ENCODE measurements at places on chromosomes 2 and 18.

DNA sequence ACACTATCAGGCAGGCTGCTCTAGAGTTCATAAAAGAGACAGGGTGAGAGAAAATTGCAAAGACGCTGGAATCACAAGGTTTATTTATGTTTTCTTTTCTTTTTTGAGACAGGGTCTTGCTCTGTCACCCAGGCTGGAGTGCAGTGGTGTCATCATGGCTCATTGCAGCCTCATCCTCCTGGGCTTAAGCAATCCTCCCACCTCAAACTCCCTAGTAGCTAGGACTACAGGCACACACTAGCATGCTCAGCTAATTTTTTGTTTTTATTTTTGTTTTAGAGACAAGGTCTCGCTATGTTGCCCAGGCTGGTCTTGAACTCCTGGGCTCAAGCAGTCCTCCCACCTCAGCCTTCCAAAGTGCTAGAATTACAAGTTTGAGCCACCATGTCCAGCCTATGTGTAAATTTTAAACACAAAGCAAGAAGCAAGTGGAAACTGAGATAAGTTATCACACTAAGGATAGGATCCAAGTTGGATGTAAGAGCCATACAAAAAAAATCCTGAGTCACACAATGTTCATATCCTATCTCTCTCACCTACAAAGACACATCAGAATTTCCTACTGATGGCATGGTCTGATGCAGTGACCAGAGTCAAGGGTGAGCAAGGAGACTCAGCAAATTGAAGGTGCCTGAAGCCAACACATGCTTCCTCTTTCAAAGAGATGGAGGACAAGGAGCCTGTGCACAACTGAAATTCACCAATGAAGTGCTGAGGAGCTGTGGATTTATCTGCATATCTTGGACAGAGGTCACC, 31.4 kb downstream of the MYL12B start:
- no peak for DNase-seq

DNA sequence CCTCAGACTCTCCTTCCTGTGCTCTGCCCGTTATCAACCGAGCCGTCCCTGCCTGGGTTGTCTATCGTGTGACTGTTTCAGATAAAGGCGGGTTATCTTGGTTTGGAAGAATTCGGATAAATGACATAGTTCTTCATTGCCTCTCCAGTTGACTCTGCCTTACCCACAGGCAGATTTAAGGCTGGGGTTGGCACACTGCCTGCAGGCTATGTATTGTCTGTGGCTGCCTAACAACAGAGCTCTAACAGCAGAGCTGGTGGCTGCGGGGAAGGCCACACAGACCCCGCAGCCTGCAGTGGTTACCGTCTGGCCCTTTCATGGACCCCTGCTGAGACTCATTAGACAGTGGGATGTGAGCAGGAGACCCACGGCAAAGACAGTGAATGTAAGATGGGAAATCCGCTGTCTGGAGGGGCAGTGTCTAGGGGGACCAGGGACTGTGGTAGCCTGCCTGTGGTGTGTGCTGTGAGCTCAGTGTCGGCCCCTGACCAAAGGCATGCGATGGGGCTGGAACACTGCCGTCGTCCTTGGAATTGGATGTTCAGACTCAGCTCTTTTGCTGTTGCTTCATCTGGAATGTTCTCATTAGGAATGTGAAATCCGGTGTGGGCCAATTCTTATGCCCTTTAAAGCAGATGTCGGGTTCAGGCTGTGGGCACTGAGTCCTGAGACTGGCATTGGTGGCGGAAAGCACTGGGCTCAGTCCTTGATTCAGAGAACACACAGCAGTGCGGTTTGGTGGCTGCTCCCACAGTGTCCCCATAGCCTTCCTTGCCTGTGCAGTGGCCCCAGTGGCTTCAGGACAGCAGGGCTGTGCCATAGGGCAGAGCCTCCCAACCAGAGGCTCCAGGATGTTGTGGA, 44.5 kb downstream of the SH3RF3 start:
- DNase-seq = no peak

DNA sequence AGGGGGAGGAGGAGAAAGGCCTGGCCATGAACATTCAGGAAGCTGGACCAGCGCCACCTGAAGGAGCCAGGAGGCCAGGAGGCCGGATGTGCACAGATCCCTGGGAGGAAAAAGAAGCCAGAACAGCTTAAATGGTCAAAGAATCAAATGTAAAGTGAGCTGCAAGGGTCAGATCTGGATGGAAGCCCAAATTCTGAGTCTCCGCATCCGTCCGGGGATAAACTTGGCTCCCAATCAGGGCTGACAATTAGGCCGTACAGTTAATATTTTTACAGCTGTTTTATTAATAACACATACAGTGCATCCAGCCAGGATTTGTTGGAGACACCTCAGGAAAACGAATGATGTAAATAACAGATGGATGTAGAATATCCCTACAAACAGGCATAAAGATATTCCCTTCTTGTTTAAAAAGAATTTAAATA, 495.1 kb upstream of the TCF4 start:
- DNase-seq = no peak

- no peak for DNase-seq
Observed at GRCh38 chr2:181810823-181811695, 80.5 kb upstream of the ITPRID2 start.

GRCh38 chr18:59547581-59548182, 149.5 kb downstream of the CCBE1 start:
- DNase-seq = no peak

DNA sequence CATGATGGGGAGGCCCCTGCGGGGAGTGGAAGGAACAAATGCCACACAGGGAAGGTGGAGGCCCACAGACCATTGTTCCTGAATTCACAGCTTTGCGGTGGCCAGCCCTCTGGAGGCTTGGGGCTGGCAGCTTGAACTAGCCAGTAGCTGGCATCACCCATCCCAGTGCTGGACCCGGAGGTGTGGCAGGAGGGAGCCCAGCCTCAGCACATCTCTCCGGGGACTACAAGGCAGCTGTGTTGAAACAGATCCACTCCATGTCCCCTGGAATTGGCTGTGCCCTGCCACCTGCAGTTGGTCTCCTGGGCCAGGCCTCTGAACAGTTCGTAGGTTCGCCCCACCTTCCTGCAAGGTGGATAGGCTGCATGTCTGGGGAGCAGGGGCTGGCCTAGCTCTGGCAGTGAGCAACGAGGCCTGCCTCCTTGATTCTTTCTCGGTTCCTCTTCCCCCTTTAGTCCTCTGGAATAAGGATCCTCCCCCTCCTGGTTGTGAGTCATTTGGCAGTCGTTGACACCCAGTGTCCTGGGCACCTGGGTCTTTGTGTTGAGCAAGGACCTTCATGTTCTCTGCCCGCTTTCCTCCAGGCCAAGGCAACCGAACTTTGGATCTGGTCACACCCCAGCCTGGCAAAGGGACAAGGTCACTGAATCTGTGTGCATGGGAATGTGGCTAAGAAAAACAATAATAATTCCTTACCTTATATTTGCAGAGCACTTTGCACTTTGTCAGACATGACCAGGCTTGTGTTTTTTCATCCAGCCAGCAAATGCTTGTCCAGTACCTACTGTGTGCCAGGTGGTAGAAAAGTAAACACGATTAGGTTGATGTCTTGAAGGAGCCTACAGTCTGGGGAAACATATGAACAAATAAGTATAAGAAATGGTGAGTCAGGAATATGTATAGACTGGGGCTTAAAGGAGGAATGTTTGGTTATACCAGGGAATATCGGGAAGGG, 55.0 kb upstream of the MCFD2 start:
- no peak for DNase-seq

All from stimulated activated CD4-positive, alpha-beta T cell treated with anti-CD3 and anti-CD28 coated beads, TNF-alpha, amount 100 ng/mL, for 1 hour (primary cell).